Activated naive CD4-positive, alpha-beta T cell treated with Interleukin-2 at 50 U/mL for 16 hours (primary cell): ENCODE measurements at places on chromosomes 1 and 21.
A peak's percentile ranks its signal among the peaks of the same experiment; 100 is the strongest.

- DNase-seq, result no peak
Observed at GRCh38 chr1:109118089-109118488, 4.2 kb downstream of the ELAPOR1 start.

DNA sequence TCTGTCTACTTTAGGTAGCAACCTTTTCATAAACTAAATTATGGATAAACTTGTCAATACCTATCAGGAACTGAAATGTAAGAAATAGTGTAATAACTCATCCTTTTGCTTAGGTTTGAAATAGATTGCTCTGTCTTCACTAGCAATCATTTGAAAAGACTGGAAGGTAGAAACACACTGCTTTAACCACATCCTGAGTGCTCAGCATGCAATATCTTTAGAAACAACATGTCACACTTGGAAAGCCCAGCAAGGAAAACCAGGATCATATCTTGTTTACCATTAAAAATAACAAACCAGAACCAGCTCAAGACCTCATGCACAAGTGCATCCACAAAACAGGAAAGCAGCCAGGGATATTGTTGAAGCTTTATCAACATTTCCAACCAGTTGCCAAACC, 3.6 kb downstream of the KCNJ6 start:
- no peak for DNase-seq

DNA sequence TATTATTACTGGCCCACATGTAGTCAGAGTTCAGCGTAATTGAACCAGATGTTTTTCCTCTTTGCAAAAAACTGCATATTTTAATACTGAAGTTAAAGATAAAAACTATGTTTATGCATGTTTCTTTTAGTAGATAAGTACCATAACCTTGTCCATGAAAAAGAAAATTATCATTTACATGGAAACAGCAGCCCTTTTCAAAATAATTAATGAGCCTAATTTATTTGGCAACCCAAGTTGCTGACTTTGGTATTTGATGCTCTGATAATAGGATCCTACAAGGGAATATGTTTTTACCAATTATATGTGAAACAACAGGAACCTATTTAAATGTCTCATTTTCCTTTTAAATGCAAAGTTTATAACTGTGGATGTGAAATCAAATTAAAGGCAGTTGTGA, 281.3 kb upstream of the C1orf105 start:
- no peak for DNase-seq

- no peak for DNase-seq
Observed at GRCh38 chr1:61887931-61888564, 145.8 kb downstream of the PATJ start.

- DNase-seq, result no peak
Observed at GRCh38 chr21:35207322-35207721, 158.2 kb upstream of the RUNX1 start.

DNA sequence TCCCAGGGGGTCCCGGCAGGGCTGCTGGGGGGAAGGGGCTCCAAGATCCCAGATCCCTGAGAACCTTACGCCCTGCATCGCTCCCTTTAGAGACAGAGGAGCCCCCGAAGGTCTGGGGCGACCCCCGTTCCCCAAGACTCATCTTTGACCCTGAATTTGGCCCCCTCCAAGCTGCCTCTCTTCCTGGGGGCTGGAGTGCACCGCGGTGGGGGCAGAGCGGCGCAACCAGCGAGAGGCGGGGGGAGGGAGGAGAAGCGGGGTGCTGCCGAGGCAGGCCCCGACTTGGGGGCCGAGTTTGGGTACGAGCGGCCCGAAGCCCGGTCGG, 5.4 kb upstream of the PLEKHG5 start:
- DNase-seq, result no peak

GRCh38 chr21:35635261-35635660, 425.1 kb downstream of the SETD4 start:
- DNase-seq, result no peak

- DNase-seq, result no peak
Observed at GRCh38 chr1:243406424-243406823, 150.6 kb downstream of the SDCCAG8 start.

- DNase-seq, result no peak
Observed at GRCh38 chr1:237851210-237851845, 39.4 kb downstream of the ZP4 start.

DNA sequence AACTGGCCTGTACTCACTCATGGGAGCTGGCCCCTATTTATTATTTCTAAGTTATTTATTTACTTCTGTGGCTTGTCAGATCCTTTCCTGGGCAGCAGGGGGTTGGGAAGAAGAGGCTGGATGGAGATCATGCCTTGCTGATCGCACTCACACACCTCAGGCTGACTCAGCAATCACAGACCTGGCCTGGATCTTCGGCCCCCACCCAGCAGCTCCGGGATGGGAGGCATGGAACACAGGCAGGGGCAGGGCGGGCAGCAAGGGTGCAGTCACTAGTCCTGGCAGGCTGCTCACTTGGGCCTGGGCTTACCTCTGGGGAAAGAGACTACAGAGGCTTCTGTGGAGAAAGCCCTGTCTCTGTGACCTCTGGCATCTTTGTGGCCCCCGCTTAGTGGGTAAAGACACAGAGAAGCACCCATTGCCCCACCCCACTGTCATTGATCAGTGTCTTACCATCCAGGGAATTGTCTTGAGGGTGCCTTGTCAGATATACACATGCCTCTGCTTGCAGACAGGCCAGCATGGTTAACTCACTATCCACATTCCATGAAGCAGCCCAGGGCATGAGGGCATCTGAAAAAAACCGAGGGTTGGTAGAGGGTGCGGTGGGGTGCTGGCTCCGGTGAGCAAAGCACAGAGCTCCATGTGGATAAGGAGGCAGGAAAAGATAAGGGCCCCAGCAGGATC, 3.7 kb downstream of the ARTN start:
- DNase-seq, result no peak

DNA sequence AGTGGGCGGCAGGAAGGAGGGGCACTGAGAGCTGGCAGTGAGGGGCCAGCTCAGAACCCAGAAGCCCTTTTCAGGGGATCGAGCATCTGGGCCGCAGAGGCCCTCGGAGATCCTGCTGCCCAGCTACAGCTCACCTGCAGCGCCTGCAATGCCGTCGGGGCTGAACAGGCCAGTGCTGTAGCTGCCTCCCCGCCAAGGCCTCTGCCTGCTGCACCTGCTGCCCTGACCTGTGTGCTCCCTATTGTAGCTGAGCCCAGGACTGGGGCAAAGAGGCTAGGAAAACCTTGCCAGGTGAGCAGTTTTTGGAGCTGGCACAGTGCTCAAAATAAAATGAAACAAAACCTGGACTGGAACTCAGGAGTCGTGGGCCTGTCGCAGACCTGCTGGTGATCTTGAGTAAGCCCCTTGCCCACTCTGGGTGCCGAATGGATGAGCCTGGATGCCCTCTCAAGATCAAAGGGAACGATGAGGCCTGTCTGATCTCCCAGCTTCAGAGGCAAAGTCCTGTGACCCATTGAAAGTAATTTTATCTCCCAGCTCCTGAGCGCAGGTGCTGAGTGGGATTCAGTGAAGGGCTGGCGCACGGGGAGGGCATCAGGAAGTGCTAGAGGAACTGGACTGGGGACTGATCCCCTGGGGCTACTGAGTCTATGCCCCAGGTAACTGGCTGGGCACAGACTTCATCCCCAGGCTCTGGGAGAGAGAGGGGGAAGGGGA, 154.6 kb downstream of the FOXD2 start:
- DNase-seq, result no peak

DNA sequence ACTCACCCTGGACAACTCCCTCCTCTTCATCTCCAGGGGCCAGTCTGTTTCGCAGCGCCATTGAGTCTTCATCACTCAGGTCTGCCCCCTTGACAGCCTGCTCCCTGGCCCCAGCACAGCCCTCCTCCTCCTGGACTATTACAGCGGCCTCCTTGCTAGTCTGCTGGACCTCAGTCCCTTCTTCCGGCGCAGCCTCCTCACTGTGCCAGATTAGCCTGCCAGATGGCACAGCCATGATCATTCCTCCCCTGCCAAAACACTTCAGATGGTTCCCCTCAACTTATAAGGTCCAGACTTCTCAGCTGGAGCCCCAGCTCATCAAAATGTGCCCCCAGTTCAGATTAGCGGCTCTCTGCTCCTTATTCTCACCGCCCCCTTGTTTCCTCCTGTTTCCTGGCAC, 7.0 kb upstream of the CELSR2 start:
- DNase-seq, result no peak

DNA sequence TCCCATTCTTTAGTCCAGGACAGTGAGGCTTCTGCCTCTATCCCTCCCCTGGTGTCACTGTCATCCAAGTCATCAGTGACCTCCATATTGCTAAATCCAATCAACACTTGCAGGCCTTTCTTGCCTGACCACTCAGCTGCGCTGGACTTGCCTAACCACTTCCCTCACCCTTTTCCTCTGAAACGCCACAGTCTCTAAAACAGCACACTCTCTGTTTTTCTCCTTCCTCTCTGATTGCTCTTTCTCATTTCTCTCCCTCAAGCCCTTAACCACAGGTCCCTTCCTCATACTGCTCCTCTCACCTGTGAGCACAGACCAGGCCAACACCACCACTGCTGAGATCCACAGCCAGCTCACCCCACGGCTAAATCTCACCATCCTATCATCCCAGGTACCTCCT, 17.5 kb downstream of the TAL1 start:
- DNase-seq, result no peak

- no peak for DNase-seq
Observed at GRCh38 chr21:16076465-16076864, 346.7 kb downstream of the USP25 start.

- DNase-seq, result peak; percentile 81
Observed at GRCh38 chr1:116504308-116505156, 66.3 kb downstream of the CD58 start.

GRCh38 chr1:67737875-67738274, 52.9 kb downstream of the GADD45A start:
- no peak for DNase-seq

DNA sequence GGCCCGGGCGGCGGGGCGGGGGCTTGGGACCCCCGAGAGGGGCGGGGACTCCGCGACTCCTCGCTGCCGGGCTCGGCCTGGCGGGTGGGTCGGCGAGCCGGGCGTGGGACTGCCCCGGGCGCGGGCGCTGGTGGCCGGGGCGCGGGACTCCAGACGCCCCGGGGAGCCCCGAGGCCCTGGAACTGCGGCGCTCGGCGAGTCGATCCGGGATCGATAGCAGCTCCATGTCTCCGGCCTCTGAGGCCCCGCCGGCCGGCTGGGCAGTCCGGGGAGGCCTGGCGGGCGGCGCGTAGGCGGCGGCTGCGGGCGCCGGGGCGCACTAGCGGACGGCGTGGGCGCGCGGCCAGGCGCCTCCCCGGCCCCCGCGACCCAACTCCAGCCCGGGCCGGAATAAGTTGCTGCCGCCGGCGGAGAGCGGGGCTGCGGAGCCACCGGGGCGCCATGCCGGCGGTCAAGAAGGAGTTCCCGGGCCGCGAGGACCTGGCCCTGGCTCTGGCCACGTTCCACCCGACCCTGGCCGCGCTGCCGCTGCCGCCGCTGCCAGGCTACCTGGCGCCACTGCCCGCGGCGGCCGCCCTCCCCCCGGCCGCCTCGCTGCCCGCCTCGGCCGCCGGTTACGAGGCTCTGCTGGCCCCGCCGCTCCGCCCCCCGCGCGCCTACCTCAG, 400 bp downstream of the SAMD11 start:
- DNase-seq, result no peak

DNA sequence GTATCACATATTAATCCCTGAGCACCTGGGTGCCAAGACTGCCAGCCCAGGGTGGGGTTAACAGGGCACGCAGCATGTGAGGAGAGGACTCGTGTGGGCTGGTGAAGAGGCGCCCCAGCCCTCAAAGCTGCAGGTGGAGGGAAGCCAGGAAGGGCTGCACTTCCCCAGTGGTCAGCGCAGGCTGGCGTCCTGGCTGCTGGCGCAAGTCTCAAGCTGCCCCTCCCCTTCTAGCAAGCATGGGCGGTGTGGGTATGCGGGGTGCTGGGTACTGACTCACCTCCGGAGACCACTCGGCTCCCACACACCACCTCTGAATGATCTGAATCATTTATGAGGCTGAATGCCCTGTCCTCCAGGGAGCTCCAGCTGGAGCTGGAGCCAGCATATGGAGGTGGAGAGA, 44.0 kb downstream of the EIF2D start:
- DNase-seq, result peak; percentile 49

GRCh38 chr1:57088653-57089052, 122.8 kb upstream of the C8B start:
- DNase-seq, result no peak

DNA sequence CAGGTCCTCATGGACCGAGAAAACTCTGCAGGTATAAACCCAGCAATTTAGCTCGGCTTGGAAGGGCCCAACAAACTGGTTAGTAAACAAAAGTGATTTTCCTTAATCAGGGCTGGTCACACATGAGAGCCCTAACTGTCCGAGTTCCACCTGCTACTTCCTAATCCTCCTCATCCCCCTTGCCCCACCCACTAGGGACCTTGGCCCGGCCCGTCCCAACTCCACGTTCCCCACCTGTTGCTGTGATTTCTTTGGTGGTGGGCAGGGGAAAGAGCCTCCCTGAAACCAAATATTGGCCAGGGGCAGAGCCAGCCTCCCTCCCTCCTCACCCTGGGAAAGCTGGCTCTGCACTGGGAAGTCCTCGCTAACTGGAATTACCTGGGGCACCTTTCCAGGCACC, 304.2 kb upstream of the PROX1 start:
- no peak for DNase-seq
